ENCODE measurements at places on chromosomes 3 and 15.

DNA sequence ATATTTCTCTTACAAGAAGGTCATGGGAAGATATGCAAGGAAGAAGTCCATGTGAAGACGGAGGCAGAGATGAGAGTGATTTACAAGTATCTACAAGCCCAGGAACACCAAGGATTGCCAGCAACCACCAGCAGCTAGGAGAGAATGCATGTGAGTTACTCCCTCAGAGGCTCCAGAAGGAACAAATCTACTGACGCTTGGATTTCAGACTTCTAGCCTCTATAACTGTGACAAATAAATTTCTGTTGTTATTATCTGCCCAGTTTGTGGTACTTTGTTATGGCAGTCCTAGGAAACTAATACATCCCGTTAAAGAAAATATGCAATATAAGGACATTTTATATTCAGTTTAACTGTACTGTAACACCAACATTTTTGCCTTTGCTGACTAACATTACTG lies 283.9 kb downstream of the BCHE start:
- no peak for DNase-seq

- no peak for DNase-seq
Observed at GRCh38 chr3:162641907-162642306, 1145.3 kb downstream of the OTOL1 start.

GRCh38 chr3:129656659-129657247 lies 50.3 kb upstream of the PLXND1 start:
- no peak for DNase-seq

- no peak for DNase-seq
Observed at GRCh38 chr3:148366743-148367410, 330.8 kb upstream of the AGTR1 start.

GRCh38 chr3:183486472-183486871 lies 58.1 kb upstream of the MCF2L2 start:
- peak; percentile 48 for DNase-seq

GRCh38 chr3:73933585-73933984 lies 308.8 kb upstream of the PDZRN3 start:
- no peak for DNase-seq

- no peak for DNase-seq
Observed at GRCh38 chr15:50066202-50066601, 52.8 kb downstream of the ATP8B4 start.

All from activated CD8-positive, alpha-beta memory T cell treated with anti-CD3 and anti-CD28 coated beads, Interleukin-2, amount 50 U/mL, for 48 hours (primary cell).